LoVo (cell line): ENCODE measurements at places on chromosomes 16 and 17.

- no peak for DNase-seq
Measured at GRCh38 chr17:5861854-5862253, 208.3 kb upstream of the WSCD1 start.

DNA sequence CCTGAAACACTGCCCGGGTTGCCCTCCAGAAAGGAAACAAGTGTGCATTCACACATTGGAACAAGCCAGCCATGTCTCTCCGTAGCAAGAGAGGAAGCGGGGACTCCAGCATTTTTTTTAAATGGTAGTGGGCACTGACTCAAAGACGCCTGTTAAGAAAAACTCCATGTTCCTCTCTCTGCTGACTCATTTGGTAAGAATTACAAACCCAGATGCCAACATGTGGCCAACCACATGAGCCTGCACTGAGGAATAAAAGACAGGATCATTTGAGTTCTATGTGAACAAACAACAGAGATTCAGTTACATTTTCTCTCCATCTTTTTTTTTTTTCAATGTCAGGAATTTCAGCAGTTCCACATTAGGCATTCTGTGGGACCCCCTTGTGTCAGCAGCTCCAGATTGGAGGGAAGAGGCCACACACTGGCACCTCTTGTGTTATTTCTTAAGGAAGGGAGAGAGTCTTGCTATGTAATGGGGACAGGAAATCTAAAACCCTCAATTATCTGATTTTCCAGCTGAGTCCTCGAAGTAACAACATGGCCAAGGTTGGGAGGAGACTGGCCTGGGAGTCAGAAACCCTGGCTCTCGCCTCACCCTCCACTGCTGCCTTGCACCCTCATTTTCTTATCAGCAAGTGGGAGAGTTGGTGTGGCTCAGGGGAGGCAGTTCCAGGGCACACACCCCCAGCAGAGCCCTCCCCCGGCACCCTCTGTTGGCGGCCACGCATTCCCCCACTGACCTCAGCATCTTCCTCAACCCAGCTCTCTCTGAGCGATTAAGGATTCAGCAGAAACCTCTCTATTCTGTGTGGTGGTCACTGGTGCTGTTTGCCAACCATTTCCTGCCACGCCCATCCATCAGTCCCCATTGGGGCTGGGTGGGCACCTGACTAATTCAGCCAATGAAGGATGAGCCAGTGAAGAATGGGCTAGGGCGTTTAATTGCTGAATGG is 173.0 kb downstream of the FOXL1 start:
- DNase-seq: no peak

- no peak for DNase-seq
Measured at GRCh38 chr16:14438256-14438655, 191.8 kb downstream of the PARN start.

DNA sequence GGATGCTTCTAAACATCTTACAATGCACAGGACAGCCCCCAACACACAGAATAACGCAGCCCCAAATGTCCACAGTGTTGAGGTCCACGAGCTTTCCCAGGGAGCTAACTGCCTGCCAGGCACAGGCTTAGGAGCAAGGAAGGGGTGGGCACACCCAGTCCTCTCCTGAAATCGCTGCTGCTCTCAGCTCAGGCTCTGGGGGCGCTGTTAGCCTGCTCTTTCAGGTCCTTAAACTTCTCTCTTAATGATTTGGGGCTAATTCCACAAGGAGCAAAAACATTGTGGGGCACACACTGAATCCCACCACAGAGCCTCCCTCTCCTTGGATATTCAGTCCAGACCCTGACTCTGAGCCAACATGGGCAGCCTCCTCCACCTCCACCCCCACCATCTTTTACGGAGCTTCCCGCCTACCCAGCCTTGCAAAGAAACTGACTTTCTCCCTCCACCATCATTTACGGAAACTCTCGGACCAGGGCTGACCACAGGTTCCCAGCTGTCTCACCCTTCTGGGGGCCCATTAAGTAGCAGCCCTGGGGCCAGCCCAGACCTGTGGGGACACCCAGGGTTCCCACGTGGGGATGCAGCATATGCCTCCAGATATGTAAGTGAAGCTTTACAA is 1.1 kb downstream of the CD300H start:
- DNase-seq: peak; percentile 38

GRCh38 chr17:82062076-82062983 is 3.3 kb downstream of the DUS1L start:
- no peak for DNase-seq

GRCh38 chr17:30780343-30780742 is 44.1 kb downstream of the CRLF3 start:
- no peak for DNase-seq

- DNase-seq: no peak
Measured at GRCh38 chr16:83338138-83338537, 469.6 kb upstream of the HSBP1 start.

DNA sequence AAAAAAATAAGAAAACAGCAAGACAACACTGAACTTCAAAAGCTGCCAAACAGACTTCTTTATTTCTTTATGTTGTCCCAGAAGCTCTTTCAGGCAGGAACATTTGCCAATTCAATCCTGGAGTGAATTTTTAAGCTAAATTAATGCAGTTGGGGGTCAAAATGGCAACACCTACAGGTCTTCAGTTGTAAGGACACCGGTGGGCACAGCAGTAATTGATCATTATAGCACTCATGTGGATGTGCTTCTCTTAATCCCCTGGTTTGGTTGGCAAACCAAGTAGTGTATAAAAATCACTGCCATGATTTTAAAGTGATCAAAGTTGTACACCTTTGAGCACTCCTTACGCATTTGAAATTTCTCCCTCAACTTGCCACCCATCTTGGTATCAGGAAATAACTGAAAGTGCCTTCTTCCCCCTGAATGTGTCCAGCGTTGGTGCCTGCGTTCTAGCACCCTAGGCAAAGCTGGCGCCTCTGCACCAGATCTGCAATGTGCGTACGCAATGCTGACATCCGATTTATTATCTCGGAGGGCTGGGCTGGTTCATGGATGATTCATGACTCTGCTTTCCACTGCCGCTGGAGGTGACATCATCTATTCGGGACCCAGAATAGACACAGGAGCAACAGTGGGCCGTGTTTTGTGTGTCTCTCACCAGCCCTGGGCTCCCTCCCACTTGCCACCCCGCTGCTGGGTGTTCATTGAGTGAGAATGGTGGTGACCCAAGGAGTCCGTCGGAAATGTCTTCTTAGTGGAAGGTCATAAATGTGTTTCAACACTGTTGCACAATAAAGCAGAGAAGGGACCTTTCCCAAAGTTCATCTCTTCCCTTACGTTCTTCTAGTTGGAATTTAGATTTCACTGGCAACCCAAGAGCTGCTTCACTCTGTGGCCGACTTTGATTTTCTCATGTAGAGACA is 203.4 kb downstream of the CCDC182 start:
- no peak for DNase-seq

DNA sequence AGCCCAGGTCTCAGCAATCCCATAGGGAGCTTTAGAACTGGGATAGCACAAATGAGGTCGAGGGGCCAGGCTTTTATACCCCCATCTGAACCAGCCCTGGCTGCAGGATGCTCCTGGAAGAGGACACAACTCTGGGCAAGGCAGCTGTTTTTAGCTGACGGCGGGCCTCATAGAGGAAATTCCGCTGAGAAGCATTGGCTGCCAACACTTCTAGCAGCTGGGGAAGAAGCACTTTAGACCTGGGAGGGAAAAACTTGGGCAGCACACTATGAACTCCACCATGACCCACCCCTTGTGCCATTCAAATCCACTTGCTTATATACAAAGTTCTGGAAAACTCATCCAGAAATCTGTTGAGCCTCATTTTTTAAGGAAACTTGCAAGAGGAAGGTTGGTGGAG is 5.0 kb downstream of the CCL11 start:
- DNase-seq: no peak

DNA sequence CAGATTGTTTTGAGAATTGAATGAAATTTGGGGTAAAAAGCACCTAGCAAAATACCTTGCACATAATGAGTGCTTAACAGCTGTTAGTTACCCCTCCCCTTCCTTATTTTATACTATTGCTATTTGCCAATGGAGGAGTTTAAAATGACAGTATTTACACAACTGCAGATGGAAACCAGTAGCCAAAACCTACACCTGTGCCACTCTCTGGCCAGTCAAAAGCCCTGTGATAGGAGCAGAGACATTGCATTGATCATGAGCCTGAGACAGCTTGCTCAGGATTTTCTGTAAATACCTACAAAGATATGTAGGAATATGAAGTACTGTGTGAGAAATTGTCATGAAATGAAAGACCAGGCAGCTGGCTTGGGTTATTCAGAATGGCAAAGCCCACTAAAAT is 115.3 kb upstream of the HLF start:
- DNase-seq: no peak

DNA sequence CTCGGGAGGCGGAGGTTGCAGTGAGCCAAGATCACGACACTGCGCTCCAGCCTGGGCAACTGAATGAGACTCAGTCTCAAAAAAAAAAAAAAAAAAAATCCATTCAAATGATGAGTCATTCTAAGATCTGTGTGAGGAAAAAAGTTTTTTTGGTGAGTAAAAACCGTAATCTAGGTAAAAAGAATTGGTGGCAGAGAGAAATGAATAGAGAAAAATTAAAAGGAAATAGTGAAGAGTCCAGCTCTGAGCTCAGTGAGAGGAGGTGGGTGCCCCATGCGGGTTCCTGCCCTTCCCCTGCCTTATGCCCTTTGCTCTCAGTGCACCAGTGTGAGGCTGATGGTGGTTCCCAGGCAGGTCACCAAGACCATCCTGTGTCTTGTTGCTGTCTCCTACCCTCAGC is 20.9 kb downstream of the GAN start:
- no peak for DNase-seq

- no peak for DNase-seq
Measured at GRCh38 chr17:5097101-5097834, 14.4 kb downstream of the ZNF232 start.

GRCh38 chr17:59278406-59278805 is 53.0 kb upstream of the YPEL2 start:
- no peak for DNase-seq

GRCh38 chr17:51057534-51057933 is 63.1 kb downstream of the SPAG9 start:
- DNase-seq: no peak

- DNase-seq: no peak
Measured at GRCh38 chr16:29804020-29804419, 2.3 kb upstream of the MAZ start.

DNA sequence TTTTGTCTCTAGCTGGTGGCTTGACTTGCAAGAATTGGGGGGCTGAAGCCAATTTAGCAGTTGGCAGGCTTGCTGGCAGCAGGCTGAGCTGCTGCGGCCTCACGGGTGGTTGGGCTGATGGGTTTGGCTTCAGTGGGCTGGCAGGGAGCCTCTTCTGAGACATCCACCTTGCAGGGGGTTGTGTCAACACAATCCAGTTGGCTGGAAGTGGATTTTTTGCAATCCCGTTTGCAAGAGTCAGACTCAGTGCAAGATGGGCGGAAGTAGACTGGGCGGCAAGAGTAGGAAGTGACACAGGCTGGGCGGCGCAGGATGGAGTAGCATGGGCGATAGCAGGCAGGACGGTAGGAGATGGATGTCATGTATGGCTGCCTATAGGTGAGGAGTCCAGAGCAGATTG is 1.5 kb downstream of the KRTAP16-1 start:
- DNase-seq: no peak

- DNase-seq: peak; percentile 94
Measured at GRCh38 chr17:7351665-7352502, at the start of gene KCTD11. KCTD11 (plus strand) TSS chr17:7352162.

DNA sequence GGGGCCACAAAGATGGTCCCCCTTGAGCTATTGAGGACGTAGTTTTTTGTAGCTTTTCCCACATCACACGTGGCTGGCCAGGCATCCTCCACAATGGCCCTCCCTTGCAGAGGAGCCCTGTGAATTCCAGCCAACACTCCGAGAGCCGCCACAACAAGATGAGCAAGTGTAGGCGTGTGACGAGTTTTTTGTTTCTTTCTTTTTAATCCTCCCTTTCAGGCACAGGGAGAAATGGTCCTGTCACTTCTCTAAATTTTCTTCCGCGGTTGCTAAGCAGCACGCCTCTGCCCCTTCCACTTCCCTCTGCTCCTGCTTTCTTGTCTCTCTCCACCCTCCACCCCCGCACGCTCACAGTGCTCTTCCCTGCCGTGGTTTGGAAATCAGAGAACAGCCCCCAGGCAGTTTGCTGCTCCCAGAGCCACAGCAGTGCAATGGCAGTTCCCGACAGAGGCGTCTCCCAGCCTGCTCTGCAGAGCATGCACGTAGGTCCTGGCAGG is 68.0 kb upstream of the MRTFB start:
- no peak for DNase-seq

DNA sequence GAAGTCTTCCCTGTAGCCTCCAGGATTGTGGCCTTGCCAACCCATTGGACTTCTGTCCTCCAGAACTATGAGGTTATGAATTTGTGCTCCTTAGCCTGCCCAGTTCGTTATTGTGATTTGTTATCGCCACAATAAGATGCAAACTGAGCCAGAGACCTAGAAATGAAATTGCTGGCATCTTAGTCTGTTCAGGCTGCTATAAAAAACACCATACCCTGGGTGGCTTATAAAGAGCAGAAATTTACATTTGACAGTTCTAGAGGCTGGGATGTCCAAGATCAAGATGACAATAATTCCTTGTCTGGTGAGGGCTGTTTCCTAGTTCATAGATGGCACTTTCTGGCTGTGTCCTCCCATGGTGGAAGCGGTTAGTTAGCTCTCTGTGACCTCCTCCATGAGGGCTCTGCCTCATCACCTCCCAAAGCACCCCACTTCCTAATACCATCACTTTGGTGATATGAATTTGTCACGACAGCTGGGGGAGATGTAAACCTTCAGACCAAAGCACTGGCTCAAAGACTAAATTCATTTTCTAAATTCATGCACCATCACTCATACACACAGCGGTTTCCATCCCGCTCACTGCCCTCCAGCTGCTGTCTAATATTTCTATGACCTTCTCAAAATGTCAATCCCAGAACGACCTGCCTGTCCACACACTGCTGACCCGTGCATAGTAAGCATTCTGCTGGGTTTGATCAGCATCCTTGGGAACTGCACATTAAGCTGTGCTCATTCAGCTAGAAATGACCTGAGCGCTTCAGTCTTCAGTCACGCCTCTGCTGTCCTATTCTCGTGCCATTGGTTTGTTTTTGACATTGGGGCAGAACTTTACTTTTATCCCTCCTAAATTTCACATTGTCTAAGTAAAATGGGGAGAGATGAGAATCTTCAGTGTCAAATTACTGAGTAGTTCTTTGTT is 36.6 kb downstream of the GINS3 start:
- no peak for DNase-seq

DNA sequence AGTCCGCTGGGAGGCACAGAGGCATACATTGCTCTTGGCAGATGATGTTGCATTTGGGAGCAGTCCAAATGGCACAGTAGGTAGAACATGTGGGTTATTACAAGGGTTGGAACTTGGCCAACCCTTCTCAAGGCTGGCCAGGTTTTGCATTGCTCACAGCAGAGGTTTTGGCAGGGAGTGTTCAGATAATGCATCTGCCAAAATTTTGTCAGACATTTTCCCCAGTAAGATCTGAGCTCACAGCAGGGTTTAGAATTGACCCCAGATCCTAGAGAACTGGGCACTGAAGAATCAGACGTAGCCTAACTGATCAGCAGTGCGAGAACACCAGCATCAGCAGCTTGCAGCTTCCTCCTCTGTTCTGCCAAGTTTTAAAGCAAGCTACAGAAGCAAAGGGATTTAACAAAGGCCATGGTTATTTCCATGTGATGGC is 468.8 kb upstream of the KIF2B start:
- DNase-seq: no peak

GRCh38 chr17:29505836-29506235 is 61.0 kb downstream of the ABHD15 start:
- no peak for DNase-seq

GRCh38 chr17:83144421-83145357 is 65.3 kb downstream of the METRNL start:
- DNase-seq: no peak
